RCC 7860 (cell line): ENCODE measurements at places on chromosomes 7 and 10.

DNA sequence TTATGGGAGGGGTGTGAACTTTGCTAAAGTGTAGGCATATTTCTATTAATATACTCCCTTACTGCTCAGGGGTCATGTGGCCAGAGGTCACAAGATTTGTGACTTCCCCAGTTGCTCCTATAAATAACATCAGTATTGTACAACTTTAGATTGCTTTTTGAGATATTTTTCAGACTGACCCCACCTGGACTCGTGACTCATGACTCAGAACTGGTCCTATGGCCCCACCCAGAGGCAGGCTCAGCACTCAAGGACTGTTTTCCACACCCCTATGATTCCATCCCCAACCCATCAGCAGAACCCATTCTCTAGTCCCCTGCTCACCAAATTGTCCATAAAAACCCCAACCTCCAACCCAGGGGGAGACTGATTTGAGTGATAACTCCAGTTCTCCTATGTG, 2.7 kb upstream of the CUL2 start:
- no peak for DNase-seq

GRCh38 chr7:39749717-39750116, 126.3 kb downstream of the RALA start:
- DNase-seq: no peak

DNA sequence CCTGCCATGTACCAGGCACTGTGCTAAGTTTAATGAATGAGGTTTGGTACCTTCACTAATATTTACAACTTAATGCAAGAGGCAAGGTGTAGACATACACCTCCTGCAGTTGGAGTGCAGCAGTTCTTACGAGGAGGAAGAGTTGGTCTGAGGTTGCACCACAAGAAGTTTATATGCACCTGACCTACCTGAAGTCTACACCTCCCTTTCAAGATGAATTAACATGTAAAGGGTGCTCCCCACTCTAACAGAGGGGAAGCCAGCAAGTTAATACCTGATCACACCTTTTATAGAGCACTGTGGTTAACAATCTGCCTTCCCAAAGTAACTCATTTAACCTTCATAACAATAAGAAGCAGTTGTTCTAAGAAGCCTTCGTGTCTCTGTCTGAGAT, 120.0 kb downstream of the LYZL1 start:
- DNase-seq: no peak

GRCh38 chr7:74430961-74431466, 22.7 kb upstream of the GTF2IRD1 start:
- no peak for DNase-seq

DNA sequence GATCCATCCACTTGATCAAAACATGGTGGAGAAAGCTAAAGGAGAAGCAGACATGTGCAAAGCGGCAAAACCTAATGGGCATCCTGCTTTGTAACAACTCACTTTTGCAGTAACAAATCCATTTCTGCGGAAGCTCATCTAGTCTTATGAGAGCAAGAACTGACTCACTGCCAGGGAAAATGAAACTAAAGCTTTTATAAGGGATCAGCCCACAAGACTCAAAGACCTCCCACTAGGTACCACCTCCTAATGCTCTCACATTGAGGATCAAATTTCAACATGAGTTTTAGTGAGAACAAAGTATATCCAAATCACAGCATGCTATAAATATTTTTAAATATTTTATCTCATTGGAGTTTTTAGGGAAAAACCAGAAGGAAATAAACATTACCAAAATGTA, 120.1 kb upstream of the GNAI1 start:
- peak; percentile 22 for DNase-seq

DNA sequence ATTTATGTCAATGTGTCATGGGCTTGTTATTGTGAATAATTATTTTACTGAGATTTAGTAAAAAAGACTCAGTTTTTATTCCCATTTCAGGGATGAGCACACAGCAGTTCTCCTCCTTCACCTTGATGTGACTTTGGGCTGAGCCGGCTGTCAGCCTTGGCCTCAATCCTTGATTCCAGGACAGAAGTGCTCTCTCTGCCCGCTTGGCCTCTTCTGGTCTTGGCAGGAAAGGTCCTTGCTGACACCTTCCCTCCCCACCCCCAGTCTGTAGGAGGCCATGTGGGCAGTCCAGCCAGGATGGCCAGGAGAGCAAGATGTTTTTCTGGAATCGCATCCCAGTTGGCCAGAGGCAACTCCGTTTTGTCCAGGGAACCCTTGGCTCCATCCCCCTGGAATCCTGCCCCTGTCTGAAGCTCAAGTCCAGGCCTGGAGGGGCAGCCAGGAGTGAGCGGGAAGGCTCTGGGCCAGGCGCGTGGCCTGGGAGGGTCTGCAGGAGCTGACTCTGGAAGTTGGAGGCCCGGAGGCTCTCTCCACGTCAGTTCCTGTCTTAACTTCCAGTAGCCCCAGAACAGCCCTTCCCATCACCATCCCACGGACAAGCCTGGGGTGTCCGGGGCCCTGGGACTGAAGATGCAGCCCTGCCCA, 100.9 kb downstream of the PDGFA start:
- DNase-seq: no peak
